ENCODE measurements at places on chromosomes 3 and 15.

DNA sequence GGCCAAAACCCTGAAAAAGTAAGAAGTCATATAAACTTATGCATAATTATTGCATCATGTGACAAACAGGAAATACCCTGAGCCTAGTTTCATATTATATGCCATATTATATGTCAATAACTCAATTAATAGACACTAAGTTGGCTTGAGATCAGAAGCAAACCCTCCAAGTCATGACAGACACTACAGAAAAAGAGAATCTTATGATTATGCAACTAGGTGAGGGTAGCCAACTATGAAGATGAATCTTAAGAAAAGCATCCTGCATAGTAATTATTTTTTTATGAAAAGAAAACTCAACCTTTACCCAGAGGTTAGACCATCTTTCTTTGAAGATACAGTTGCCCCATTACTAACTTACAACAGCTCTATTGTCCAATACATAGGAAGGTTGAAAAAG is 192.4 kb upstream of the VEPH1 start:
- DNase-seq, result no peak

GRCh38 chr3:3783696-3784095 is 15.5 kb upstream of the LRRN1 start:
- DNase-seq, result no peak

GRCh38 chr15:74124759-74125158 is 5.6 kb upstream of the ISLR2 start:
- no peak for DNase-seq

DNA sequence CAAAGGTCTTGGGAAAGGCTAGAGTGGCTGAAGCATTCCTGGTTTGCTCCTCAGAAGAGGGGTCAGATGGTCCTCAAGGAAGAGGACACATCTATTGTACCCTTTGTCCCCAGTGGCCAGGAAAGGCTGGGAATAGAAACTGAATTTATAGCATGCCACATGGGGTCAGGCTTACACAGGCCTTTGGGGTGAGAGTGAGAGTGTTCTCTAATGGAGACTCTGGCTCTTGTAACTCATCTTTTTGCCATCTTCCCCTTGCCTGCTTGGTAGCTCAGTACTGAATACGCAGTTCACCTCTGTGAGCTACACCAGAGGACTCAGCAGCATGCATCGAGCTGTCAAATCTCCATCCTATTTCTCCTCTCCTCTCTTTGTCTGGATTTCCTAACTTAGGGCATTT is 87.5 kb downstream of the ATP2B2 start:
- no peak for DNase-seq

GRCh38 chr3:119642746-119643473 is 17.5 kb downstream of the POPDC2 start:
- no peak for DNase-seq

GRCh38 chr3:126654571-126655383 is at the start of gene TXNRD3:
TSS of gene TXNRD3 (minus strand) at chr3:126655124.
- peak; percentile 80 for DNase-seq

- DNase-seq, result no peak
These were observed 5.9 kb upstream of the CLDN16 start for GRCh38 chr3:190382082-190382481.

GRCh38 chr3:24263069-24263668 is 231.5 kb downstream of the THRB start:
- DNase-seq, result no peak

GRCh38 chr15:42085236-42085605 is 9.1 kb downstream of the PLA2G4D start:
- DNase-seq, result no peak

DNA sequence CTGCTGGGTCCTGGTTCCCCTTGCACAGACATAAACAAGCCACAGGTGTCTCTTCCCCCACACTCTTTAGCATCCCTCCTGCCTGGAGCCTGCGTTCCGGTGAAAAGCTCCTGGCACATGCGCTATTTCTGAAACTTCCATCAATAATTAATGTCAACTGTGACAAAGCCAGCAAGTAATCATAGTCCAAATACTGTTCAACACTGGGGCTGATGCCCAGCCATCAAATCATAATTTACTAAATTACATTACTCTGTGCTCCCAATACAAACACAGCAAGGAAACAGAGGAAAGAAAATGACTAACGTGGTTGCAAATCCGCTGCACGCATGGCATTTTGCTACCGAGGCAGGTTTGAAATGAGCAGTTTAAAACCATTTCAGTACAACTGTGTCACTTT is 294.7 kb downstream of the ERC2 start:
- DNase-seq, result no peak

DNA sequence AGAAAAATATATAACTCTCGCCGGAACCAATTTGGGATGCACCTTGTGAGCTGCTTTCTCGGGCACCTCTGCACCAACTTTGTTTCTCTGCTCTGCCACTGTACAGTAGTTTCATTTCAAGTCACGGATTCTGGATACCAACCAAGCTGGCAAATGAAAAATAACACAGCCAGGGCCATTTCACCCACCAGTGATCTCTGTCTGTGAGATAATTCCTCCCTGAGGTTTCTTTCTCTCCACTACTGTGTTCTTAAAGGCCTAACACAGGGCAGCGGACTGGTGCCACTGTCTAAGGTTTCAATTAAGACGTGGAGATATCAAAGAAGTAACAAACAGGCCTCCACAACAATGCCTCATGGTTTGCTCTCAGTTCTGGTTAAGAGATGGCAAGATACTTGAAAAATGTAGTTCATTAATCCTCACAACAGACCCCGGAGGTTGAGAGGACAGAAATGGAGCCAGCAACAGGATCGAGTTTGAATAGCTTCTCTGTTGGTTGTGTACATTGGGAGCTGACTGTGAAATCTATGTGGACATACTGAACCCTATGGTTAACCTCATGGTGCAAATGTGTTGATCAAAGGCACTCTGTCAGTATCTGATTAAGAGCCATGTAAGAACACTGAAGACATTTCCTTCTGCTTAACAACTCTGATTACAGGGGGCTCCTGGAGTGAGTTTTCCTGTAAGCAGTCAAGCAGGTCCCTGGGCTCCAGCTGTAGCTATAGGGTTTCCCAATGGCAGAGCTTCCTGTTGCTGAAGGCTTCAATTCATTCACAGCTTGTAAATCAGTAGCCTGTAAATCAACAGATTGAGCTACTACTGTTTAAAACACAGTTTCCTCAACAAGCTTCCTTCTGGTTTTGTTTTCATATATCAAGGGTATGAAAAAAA is 470.5 kb downstream of the EPHA3 start:
- no peak for DNase-seq

DNA sequence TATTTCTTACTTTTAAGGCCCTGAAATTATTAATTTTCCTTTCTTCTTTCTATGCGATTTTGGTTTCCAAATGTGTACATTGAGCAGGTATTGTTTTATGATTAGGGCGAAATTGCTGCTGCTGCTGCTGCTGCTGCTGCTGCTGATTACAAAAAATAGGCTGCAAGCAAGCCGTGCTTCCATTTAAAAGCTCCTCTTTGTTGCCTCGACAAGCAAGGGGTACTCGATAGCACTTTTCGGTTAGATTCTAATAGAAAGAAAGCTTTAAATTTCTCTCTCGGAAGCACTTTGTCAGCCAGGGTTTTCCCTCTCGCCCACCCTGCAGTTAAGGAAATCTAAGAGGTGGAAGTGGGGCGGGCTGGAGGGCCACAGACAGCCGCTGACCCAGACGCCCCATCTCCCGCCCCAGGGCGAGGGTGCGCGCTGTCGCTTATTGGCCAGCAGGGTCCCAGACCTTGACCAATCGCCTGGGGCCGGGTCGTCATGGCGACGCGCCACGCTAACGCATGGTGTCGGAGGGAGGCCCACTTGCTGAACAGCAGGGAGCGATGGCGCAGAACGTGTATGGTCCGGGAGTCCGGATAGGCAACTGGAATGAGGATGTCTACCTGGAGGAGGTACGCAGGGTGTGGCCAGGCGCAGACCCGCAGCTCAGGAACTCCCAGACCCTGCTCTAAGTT is at the start of gene CFAP161:
CFAP161 (plus strand) TSS at position 489 of the 680 bp plus-strand sequence; CDS start at position 549, 60 bp downstream.
- DNase-seq, result peak; percentile 81

DNA sequence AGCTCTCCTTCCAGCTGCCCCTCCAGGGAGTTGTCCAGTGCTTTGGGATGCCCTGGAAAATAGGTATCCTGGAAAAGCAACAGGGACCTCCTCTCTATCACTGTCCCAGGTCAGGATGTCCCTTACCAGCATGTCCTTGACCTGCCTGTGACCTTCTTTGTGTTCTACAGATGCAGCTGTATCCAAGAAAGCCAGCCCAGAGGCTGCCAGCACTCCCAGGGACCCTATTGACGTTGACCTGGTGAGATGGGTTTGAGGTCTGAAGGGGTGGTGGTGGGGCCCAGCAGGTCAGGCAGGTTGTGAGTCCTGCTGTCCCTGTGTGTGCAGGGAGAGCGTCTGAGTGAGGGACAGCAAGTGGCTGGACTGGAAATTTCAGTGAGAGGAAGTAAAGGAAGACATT is 30.2 kb downstream of the PML start:
- no peak for DNase-seq

DNA sequence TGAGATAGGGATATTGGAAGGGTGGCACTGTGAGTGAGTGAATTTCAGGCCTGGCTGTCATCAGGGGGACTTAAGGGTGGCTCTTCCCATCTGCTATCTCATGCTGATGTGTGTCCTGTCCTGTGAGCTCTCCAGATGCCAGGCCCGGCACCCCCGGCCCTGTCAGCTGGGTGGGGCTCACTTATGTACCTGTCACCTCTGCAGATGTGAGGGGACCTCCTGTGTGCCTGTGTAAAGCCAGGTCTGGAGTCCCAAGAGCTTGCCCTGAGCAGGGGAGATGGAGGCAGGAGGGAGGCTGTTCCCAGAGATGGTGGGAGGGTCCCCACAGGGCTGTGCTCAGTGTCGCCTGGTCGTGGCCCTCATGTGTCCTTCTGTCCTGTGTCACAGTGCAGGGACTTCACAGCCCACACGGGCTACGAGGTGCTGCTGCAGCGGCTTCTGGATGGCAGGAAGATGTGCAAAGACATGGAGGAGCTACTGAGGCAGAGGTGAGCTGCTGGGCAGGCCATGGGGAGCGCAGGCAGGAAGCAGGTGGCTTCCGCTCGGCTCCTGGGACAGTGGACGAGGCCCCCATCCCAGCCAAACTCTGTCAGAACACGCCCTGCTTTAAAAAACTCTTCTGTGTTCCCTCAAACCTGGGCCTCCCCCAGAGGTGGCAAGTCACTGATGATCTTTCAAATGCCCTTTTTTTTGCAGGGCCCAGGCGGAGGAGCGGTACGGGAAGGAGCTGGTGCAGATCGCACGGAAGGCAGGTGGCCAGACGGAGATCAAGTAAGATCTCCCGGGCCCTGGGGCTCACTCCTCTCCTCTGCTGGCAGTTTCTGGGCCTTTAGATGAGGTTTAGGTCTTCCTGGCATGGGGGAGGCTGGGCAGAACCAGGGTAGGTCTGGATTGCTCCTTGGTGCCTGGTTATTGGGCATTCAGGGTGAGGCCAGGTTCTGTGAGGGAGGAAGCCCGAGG is 23.1 kb downstream of the PSTPIP1 start:
- no peak for DNase-seq

DNA sequence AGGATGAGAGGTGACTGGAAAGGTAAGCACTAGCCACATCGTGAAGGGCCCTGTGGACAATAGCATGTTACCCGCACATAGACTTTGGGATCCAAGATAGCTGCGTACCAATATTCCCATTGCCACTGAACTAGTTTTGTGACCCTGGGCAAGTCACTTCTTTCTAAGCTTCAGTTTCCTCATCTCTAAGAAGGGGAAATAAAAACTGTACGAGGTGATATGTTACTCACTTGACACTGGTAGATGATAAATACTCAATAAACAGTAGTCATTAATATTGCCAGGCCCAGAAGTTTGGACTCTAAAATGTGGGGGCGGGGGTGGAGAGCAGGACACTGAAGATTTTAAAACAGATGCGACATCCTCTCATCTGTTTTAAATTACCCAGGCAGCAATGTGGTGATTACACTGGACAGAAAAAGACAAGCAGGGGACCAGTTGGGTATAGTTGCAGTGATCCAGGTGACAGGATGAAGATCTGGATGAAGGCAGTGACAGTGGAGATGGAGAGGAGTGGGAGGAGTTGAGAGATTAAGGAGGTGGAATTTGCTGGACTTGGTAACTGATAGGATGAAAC is 2.5 kb downstream of the ATG7 start:
- no peak for DNase-seq

GRCh38 chr3:56838448-56838847 is 36.7 kb upstream of the ARHGEF3 start:
- DNase-seq, result no peak

DNA sequence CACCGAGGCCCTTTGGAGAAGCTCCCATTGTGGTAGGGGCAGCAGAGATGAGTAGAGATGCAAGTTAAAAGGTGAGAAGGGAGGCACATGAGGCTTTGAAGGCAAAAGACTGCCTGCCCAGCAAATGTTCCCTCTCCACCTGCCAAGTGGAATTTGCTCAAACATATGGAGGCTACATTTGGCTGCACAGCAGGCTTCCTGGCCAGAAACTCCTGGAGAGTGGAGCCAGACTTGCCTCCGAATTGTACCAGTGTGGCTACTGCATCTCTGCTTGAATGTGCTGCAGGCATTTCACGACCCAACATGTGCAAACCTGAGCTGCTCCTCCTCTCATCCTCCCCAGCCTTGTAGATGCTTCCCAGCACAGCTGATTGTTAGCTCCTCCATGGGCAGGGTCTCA is 229.2 kb downstream of the ZNF621 start:
- no peak for DNase-seq

- no peak for DNase-seq
These were observed 73.4 kb downstream of the RFTN1 start for GRCh38 chr3:16439848-16440708.

DNA sequence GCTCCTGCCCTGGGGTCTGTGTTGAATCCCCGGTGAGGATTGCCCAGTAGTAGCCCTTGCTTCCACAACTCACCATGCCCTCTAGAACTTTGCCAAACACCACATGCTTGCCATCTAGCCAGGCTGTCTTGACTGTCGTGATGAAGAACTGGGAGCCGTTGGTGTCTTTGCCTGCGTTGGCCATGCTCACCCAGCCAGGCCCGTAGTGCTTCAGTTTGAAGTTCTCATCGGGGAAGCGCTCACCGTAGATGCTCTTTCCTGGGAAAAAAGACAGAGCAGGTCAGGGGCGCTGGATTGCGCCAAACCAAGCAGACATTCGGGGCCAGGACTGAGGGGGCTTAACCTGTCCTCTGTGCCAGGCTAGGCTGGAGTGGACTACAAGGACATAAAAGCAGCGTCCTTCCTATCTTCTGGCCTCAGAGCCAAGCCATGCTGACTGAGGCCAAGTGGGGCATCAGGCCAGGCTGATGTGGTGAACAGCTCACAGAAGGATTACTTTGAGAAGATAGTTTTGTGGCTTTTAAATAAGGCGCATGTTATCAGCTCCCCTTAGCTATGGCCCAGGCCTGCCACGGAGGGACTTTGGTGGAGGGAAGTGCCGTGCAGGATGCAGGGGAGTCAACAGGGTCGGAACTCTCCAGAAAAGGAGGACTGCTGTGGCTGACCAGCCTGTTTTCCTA is 5.3 kb downstream of the SNX22 start:
- no peak for DNase-seq

- no peak for DNase-seq
These were observed 25.0 kb upstream of the CTSH start for GRCh38 chr15:78969687-78970349.
